Trophoblast cell (in vitro differentiated cells and primary cell): ENCODE measurements at places on chromosomes 1 and 21.

- DNase-seq: no peak
These were observed 10.5 kb downstream of the DNAH14 start for GRCh38 chr1:224939844-224940425.

GRCh38 chr1:62295921-62296491 is 23.2 kb downstream of the KANK4 start:
- DNase-seq: no peak

DNA sequence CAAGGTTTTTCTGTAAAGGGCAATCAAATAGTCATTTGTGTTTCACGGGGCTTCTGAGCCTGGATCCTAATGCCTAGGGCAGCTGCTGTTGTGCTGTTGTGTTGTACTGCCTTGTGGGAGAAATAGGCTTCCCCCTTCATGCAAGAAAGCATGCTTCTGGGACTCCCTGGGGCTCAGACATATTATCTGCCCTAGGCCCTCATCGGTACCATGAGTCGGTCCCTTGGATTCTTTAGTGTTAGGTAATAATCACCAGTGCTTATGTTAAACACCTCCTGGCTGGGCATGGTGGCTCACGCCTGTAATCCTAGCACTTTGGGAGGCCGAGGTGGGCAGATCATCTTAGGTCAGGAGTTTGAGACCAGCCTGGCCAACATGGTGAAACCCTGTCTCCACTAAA is 245.9 kb downstream of the TNR start:
- DNase-seq: peak; percentile 72

GRCh38 chr1:201570886-201571624 is 32.1 kb downstream of the NAV1 start:
- no peak for DNase-seq

GRCh38 chr1:96634883-96635282 is 86.7 kb upstream of the PTBP2 start:
- no peak for DNase-seq

DNA sequence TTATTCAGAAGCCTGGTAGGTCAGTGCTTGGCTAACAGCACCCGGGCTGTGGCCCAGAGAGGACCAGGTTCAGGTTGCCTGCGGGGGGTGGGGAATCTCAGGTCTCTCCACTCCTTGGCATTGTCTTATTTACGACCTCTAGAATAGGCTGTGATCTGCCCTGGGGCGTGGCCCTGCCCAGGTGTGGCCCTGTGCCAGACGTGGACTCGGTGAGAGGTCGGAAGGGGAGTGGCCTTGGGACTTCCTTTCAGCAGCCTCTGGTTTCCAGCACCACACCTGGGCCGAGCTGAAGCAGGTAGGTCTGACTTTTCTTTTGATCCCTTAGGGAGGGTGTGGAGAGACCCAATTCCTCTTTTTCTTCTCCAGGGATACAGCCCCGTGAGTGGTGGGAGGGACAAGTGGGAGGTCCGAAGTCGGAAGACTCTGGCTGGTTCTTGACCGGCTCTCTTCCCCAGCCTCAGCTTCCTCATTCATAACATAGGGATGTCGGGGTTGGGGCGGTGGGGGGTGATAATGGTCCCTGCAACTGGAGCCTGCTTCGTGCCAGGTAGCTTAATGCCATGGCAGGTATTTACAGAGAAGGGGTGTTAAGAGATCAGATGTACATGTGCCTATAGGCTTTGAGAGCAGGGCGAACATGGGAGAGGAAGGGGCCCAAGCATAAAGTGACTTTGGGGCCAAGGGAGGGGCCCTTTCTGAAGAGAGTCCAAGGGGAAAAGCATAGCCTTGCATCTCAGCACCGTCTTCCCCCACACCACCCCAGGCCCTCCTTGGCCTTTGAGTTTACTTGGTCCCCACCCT is 16.5 kb downstream of the ACOT11 start:
- peak; percentile 66 for DNase-seq

DNA sequence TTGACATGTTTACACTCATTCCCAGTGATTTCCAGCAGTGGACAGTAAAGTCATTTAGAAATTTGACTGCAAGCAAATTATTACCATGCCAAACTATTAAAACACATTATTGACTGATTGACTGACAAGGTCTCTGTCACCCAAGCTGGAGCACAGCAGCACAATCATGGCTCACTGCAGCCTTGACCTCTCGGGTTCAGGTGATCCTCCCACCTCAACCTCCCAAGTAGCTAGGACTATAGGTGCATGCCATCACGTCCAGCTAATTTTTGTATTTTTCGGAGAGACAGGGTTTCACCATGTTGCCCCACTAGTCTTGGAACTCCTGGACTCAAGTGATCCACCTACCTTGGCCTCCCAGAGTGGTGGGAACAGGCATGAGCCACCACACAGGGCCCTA is 24.2 kb downstream of the PTP4A2 start:
- DNase-seq: no peak

GRCh38 chr21:35562876-35563275 is 497.4 kb downstream of the SETD4 start:
- DNase-seq: no peak

- DNase-seq: no peak
These were observed 500 bp downstream of the EPHA10 start for GRCh38 chr1:37764414-37764825.

DNA sequence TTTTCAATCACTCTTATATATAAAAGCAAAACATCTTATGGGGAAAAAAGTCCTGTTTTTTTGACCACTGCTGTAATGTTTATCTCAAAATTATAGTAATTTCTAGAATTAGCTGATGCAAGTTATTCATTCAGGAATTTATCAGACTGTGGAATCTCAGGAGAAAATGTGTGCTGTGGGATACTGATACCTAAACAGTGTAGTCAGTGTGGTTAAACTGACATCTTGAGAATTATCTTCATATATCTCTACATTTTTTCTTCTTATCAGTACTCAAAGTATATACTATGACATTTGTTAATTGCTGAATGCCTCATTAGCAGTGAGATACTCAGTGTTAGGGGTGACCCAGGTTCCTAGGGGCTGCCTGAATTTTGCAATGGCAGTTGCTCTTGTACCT is 839.3 kb downstream of the KCNT2 start:
- DNase-seq: peak; percentile 72

DNA sequence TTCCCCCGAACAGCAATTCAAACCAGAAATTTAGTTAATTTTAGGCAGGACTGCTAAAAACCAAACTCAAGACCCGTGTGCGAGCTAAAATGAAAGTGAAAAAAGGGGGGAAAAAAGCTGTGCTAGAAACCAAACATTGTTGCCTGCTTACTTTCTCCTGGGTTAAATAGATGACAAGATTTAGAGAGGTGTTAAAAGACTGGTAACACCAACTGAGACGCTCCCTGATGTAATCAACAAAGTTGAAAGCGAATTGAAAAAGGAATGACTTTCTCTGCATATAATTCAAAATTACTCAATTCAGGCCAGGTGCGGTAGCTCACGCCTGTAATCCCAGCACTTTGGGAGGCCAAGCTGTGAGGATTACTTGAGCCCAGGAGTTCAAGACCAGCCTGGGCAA is 6.8 kb downstream of the CDCA8 start:
- DNase-seq: no peak
